Renal cortical epithelial cell (primary cell): ENCODE measurements at places on chromosomes 6 and 20. TPM values are rescaled to one million over a fixed set of nuclear protein-coding genes. Genes with fewer than 3 reads are reported as not detected.

Gene DACT2
- total RNA-seq: 0.17 and 0.89 TPM in 2 replicates

Gene DUSP22
- 19.8 and 31.1 TPM in 2 replicates for total RNA-seq

Gene TTLL9
- total RNA-seq: 0.94 TPM in 1 of 2 replicates, not detected in the other

Gene PNPLA1
- not detected in 2 replicates for total RNA-seq

Gene LEMD2
- total RNA-seq: 50.2 and 52.4 TPM in 2 replicates

Gene ELOVL2
- total RNA-seq: under 0.01 and 0.05 TPM in 2 replicates

Gene FKBP1C
- 0.10 and 0.17 TPM in 2 replicates for total RNA-seq

Gene PPP1R10
- total RNA-seq: 6.1 and 30.3 TPM in 2 replicates

Gene FILIP1
- 0.17 and 1.5 TPM in 2 replicates for total RNA-seq

Gene ABHD16B
- total RNA-seq: not detected in 2 replicates

Gene MATN4
- not detected in 2 replicates for total RNA-seq

Gene FAM209B
- total RNA-seq: not detected in 2 replicates

- DNase-seq: no peak
Measured at GRCh38 chr6:44737829-44738528, 350.5 kb downstream of the CDC5L start.

DNA sequence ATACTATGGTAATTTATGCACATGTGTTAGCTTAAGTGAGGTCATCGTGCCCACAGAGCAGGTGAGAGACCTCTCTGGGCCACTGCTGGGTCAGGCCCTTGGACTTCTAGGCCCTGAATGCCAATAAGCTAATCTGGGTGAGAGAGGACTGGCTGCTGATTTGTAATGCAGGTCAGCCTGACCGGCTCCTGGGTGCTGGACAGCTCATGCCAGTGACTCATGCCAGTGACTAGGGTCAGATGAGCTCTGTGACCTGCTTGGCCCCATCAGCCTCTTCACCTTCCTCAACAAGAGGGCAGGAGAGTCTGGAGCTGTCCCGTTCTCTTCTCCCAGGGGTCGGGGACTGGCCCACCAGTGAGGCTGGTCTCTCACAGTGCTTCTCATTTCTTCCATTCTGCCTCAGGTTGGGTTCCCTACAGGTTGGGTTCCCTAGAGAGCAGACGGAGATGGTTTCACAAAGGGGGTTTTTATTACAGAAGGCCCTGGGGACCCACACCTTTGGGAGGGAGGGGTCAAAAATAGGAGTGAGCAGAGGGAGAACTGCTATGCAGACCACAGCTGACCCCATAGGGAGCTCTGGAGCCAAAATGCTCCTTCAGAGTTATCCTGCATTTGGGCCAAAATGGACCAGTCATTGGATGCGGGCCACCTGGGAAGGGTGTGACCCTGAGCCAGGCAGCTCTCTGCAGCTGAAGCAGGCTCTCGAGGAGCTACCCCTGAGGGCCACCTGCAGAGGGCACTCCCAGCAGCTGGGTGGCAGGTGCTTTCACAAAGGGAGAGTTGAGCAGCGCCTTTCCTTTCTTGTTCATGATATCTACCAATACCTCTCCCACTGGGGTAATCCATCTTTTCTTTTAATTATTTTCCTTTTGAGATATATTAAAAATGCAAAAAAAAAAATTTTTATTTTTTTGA lies 2.2 kb upstream of the OXT start:
- DNase-seq: peak; percentile 79

DNA sequence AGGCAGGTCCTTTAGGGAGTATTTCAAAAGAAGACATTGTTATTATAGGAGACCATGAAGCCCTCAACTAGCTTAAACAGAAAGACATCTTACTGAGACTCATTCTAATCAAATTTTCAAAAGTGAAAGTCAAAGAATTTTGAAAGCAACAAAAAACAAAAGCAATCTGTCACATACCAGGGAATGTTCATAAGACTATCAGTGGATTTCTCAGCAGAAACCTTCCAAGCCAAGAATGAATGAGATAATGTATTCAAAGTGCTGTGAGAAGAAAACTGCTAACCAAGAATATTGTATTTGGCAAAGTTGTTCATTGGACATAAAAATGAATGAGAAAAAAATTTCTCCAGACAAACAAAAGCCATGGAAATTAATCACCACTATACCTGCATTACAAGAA lies 48.2 kb upstream of the FUT9 start:
- no peak for DNase-seq

- DNase-seq: no peak
Measured at GRCh38 chr20:47667531-47668312, 117.6 kb downstream of the SULF2 start.

- DNase-seq: no peak
Measured at GRCh38 chr6:156557911-156558259, 219.3 kb upstream of the ARID1B start.

- DNase-seq: no peak
Measured at GRCh38 chr20:826695-827323, 6.7 kb upstream of the FAM110A start.

- no peak for DNase-seq
Measured at GRCh38 chr20:15905661-15906060, 667.6 kb downstream of the KIF16B start.

- DNase-seq: no peak
Measured at GRCh38 chr6:102417368-102417998, 1024.0 kb downstream of the GRIK2 start.

- DNase-seq: peak; percentile 87
Measured at GRCh38 chr20:4973330-4974097, 27.8 kb downstream of the SLC23A2 start.

- no peak for DNase-seq
Measured at GRCh38 chr6:36232172-36232571, 35.6 kb downstream of the BRPF3 start.

DNA sequence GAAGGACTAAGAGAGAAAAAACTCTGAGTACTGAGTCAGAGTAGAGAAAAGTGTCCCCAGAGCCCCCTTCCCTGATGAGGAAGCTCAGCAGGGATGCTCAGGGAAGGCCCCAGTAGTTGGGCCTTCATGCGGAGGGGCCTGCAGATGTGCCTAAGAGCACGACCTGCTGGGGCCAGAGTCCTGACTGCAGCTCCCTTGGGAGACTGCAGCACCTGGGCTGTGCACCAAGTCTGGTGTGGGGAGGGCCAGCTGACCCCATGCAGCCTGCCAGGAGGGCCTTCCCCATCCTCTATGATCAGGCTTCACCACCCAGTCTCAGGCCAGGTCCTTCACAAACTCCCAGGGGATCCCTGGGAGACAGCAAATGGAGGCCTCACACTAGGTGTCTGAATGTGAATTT lies 130.4 kb downstream of the FNDC1 start:
- no peak for DNase-seq

DNA sequence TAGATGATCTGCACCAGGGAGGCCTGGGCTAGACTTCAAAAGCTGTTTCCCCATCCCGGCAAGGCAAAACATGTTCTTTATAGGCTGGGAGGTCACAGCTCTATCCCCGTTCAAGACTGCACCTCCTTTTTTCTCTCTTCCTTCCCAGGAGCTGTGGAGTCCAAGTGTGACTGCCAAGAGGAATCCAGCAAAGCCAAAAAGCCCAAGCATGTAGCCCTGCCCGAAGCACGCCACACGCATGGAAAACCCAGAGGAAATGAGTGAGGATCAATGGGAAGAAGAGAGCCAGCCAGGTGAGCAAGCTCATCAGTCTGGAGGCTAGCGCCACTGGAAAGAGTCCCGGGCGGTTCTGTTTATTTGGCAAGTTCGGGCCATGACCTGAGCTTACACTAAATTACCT lies 240.4 kb downstream of the PRL start:
- DNase-seq: no peak

DNA sequence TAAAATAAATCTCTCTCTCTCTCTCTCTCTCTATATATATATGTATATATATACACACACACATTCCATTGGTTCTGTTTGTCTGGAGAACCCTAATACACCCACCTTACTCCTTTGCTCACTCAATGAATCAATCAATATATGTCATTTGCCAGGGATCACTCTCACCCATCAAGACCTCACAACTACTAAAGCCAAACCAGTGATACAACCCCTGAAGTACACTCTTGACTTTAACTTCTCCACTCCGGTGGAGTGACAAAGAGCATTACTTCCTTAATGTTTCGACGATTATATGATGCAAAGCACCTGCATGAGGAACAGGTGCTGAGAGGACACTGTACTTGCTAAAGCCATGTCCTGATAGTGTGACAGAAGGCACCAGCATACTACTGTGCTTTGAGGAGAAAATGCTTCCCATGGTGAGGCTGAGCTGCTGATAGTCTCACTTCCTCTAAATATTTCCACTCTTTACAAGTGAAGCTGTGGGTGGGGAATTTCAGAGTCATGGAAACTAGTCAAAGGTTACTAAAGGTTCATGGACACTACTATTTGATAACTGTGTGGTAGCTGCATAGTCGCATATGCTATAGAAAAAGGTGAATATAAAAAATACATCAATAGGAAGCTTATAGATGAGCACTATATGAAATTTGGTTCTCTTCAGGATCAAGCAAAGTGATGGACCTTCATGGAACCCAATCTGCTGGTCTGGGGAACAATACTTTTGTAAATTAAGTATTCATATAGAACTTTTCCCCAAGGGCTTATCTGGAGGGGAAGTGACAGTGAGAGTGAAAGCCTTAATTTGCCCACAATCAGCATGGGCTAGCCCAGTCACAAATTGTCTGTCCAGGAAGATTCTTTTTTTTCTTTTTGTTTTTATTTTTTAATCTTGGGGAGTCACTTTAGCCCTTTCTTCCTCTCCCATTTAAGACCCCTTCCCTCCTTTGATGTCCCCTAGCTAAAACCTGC lies 141.9 kb upstream of the NEDD9 start:
- no peak for DNase-seq

DNA sequence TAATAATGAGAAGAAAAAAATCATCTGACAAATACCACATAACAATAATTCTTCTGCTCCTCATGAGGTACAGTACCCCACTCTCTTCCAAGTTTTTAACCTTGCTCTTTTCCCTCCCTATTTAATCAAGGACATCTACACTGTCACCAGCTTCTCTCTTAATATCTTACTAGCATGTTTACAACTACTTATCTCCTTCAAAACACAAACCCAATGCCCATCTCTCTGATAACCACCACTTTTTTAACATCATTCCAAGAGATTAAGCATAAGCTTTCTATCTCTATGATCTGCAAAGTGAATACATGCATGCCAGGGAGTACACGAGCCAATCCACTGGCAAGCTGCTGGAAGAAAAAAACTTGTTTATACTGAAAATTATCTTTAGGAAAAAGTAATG lies 10.3 kb downstream of the CEP85L start:
- DNase-seq: no peak

DNA sequence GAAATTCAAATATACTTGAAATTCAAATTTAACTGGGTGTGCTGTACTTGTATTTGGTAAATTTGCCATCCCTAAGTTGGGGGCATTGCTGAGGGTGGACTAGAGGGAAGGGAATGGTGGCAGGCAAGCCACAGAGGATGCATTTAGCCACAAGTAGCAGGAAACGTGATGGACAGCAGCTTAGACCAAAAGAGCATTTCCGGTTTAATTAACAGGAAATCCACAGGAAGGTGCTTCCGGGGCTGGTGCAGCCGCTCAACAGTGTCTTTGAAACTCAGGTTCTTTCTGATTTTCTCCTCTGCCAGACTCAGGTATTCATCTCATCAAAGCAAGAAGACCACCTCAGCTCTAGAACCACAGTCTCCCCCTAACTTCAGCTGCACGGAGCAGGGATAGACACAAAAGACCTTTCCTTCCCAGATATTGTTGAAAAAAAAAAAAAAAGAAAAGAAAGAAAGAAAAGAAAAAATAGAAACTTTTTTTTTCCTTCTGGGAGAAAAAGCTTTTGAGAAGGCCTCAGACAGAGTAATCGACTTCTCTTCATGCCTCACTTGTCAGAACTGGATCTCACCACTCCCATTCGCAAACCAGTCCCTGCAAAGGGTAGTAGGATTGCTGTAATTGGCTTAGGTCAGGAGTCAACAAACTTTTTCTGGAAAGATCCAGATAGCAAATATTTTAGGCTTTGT lies 8.0 kb upstream of the BCAS1 start:
- no peak for DNase-seq

DNA sequence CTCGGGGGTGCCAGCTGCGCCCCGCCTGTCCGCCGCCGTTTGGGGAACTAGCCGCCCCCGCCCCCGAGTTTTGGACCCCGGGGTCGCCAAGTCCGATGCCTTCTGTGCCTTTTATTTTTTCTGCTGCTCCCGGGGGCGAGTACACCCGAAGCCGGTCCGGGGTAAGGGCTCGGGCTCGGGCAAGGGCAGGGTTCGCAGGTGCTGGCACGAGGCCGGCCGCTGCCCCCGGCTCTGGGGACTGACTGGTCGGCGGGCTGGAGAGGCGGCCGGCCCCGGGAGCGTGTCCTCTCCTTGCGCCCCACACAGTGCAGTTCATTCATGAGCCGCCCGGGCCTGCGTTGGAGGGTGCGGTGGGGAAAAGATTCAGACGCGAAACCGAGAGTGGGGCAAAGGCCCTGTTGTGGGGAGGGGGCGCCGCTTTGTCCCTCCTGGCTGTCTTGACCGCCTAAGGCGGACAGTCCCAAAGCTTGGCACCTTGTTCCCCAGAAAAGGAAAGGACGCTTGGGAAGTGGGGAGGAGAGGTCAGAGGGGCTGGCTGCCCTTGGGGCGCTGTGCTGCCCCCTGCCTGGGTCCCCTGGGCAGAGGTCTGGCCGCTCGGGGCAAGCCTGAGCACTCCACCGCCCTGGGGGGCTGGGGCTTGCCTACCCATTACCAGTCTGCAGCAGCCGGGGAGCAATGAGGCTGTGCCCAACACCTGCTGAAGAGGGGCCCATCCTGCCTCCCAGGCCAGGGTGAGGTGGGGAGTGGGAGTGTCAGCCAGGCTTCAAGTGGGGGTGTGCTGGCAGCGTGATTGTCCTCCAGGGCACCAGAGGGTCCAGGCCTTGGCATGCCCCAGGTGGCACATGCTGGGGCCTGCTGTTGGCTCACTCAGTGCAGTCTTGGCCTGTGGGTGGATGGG lies 915 bp downstream of the TMEM63B start:
- no peak for DNase-seq

GRCh38 chr6:46012834-46013233 lies 2.8 kb downstream of the CLIC5 start:
- no peak for DNase-seq

DNA sequence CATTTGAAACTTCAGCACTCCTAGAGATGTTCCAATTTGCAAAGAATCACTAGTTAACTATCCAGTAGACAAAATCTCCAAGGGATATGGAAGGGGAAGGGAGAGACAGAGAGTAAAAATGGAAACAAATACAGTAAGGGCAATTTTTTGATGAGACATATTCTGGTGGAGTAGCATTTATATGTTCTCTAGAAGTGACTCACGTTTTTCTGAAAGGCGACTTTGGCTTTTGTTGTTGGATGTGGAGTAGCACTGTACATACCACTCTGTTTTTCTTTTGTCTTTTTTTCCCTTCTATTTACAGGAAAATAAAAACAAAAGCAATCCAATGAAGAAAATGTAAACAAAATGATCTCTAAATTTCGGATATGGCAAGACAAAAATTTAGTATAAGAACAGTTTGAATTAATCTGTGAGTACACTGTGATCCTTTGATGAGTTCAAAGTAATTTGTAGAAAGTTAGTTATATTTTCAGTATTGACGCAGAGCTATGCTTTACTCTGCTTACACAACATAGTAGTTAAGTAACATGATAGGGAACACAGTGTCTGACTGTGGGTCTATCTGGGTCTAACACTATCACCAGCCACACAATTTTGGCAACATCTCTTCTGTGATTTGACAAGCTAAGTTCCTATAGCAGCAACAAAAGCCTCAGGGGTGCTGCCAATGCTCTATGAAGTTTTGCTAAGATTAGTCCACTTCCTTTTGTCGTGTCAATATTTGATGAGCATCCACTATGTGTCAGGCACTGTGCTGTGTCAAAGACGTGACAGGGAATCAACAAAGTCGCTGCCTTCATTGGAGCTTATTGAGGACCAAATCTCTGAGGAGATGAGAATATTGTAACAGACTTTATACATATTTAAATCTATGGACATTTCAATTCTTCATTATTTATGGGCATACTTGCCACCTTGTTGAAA lies 27.3 kb upstream of the TAGAP start:
- DNase-seq: no peak

GRCh38 chr6:7004581-7005297 lies 103.0 kb upstream of the RREB1 start:
- DNase-seq: no peak
